ENCODE measurements at places on chromosomes 3 and 15. TPM values are rescaled to one million over a fixed set of nuclear protein-coding genes. Genes with fewer than 3 reads are reported as not detected.

Gene IL5RA
- total RNA-seq = 0.46 TPM

- DNase-seq = no peak
Measured at GRCh38 chr3:54014067-54014466, 108.3 kb upstream of the CACNA2D3 start.

- no peak for DNase-seq
Measured at GRCh38 chr3:106333911-106334618, 465.3 kb upstream of the CBLB start.

DNA sequence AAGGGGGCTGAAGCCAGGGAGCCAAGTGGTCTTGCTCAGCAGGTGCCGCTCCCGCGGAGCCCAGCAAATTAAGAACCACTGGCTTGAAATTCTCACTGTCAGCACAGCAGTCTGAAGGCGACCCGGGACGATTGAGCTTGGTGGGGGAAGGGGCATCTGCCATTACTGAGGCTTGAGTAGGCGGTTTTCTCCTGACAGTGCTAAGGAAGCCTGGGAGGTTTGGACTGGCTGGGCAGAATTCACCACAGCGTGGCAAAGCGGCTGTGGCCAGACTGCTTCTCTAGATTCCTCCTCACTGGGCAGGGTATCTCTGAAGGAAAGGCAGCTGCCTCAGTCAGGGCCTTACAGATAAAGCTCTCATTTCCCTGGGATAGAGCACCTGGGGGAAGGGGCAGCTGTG lies 57.0 kb upstream of the GPR149 start:
- no peak for DNase-seq

GRCh38 chr3:13718436-13718835 lies 161.4 kb downstream of the WNT7A start:
- DNase-seq = no peak
